ENCODE measurements at places on chromosomes 2 and 18.

DNA sequence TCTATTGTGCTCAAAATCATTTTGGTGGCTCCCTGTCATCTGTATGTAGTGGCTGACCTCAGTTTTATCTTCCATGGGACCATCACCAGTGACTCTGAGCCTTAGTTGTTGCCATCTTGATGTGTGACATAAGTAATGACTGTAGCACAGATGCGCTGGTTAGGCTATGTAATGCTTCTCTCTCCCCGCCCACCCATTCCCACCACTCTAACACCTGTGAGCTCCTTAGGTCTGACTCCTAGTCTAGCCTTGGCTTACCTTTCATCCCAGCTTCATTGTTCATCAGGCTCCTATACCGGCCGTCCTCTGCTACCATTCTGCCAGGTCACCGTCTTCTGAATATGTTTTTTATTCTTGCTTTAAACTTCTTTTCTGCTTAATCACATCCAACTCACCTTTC, 17.2 kb downstream of the MYO1B start:
- DNase-seq, result no peak

DNA sequence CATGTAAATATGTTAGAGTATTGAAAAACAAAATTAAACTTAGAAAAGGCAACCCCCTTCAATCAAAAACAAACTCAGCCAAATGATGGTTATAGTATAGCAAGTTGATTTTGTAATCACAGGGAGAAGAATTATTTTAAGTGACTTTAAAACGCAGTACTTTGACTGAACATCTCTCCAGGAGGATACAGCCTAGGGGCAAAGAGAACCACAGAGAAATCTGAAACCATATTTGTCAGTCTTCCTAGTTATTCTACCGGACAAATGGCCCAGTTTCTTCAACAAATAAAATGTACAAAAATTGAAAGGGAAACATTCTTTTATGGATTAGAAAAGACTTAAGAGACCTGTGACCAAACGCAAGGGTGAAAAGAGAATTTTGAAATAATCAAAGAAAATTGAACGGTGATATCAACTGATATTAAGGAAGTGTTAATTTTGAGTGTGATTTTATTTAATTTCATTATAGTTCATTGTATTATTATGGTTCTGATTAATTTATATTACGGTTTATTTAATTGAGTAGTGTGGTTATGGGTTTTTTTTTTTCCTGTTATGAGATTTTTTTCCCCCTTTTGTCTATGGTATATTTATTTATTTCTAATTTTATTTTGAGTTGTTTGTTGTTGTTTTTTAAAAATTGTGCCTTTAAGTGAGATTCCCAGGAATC, 75.3 kb downstream of the HNRNPLL start:
- no peak for DNase-seq

DNA sequence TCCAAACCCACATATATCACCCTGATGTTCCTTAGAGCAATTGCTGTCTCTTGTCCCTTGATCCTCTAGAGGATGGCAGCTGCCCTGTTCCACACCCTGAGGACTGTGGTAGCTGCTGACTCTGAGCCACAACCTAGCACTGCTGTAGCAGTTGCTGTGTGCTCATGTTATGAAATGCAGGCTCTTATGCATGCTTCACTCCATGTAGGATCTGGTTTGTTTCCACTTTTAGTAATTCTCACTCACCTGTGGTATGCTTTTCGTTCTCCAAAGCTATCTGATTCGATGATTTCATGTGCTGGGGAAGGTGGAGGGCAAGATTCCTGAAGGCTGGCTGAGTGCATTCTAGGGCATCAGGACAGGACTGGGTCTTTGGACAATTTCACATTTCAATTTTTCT, 649.0 kb upstream of the RAB6C start:
- no peak for DNase-seq

- no peak for DNase-seq
These were observed 126.3 kb downstream of the IRS1 start for GRCh38 chr2:226673314-226673723.

GRCh38 chr18:62128157-62128556, 58.7 kb downstream of the PIGN start:
- no peak for DNase-seq

GRCh38 chr2:53087262-53087873, 680.2 kb upstream of the CHAC2 start:
- no peak for DNase-seq

DNA sequence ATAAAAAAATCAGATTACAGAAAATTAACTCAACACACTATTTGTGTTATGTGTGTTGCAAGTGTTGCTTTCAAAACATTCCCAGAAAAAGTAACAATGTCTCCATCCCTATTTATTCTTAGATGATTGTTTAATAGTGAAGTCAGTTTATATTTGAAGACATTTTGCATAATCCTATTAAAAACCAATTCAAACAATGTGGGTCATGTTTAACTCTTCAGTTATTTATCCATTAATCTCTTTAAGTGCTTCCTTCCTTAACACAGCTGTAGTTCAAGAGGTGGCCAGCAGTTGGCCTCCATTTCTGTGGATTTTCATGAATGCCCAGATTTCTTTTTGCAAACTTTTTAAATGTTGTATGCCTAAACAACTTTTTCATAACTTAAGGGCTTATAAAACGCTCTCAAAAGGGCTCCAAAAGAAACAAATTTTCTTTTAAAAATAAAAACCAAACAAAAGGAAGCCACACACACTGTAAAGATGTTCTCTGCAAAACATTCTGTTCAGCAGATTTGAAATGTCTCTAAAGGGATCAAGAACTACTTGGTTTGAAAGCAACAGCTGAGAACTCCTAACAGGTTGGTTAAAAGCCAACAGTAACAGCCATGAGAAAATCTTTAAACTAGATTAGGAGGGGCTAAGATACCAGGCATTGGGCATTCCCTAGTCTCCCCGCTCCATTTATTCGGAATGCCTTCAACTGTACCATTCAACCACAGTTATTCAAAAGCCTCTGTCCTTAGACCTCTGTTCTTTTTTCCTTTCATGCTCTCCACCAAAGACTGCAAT, 71.5 kb downstream of the THADA start:
- DNase-seq, result no peak

DNA sequence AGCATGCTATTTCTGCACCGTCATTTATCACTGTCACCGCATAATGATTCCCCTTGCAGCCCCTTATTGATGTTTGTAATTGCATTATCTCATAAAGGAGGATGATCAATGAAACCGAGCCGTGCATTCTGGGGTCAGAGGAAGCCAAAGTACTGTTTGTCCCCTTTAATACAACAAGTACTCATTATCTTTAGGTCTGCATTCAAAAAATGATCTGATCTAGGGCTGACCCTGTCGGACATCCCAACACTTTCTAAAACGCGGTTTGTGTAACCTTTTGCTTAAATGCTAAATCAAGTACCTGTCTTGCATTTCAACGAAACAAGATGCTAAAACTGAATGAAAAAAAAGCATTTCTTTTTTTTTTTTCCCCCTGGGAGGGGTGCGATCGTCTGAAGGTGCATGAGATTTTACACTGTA, 143.8 kb downstream of the MEIS1 start:
- DNase-seq, result no peak

DNA sequence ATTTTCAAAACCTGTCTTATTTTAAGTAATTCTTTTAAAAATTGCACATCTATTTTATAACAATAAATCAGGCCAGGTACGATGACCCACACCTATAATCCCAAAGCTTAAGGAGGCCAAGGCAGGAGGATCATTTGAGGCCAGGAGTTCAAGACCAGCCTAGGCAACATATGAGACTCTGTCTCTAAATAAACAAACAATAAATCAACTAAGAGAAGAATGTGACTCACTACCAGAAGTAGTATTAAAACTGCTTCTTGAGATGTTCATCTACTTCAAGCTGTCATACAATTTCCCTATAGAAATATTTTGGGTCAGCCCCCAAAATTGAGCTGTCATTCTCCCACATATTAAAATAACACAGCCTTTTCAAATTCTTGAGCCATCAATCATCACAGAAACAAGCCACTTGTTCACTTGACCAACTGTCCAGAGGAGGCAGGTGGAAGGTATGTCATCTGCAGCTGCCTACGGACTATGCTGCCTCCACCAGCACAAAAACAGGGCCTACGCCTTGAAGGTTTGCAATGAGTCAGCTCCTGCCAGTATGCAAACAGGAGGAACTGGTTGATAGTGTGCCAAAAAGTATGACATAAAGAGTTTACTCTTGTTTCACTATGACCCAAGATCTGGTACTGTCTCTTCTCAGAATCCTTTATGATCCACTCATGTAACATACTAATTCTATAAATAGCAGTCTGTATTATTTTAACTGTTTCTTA, 33.6 kb downstream of the KIDINS220 start:
- peak; percentile 27 for DNase-seq

GRCh38 chr2:210496512-210496911, 20.0 kb upstream of the LANCL1 start:
- no peak for DNase-seq

- no peak for DNase-seq
These were observed 513.9 kb upstream of the NXPH2 start for GRCh38 chr2:139293992-139294548.

DNA sequence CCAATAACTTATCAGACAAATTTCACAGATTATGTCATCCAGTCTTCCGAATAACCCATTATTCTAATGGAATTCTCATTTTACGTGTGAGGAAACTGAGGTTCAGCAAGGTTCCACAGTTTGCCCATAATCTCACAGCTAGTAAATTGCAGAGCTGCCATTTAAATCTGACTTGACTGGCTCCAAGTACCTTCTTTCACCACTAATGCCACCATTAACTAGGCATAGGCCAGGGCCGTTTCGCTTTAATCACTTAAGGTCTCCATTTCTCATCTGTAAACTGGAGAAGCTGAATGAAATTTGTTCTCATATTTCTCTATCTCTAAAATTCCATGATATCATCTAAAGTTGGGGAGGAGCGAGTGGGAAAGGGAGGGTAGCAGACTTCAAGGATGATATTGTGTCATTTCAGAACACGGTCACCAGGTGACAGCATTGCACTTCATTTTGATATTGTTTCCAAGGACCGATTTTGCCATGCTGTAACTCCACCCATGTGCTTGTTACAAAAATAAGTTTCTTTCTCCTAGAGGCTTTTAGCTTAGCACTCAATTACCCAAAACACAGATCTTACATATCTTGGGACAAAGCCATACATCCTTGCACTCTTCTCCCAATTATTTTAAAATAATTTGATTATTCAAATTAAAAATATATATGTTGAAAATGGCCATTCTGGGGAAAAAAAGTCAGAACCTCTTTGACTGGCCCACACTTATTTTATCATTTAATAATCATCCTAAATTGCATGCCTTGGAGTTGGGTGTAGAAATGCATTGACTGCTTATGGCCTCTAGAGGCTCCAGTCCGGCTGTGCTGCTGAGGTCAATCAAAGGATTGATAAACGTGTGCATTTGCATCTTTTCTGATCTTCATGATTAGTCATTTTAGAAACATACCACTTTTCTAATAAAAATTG, 123.8 kb downstream of the AKAIN1 start:
- peak; percentile 47 for DNase-seq

- no peak for DNase-seq
These were observed 66.9 kb downstream of the HPCAL1 start for GRCh38 chr2:10369269-10370255.

- DNase-seq, result no peak
These were observed 508.6 kb downstream of the PARD3B start for GRCh38 chr2:205053827-205054410.

GRCh38 chr2:76506538-76506937, 795.8 kb upstream of the GCFC2 start:
- DNase-seq, result no peak

DNA sequence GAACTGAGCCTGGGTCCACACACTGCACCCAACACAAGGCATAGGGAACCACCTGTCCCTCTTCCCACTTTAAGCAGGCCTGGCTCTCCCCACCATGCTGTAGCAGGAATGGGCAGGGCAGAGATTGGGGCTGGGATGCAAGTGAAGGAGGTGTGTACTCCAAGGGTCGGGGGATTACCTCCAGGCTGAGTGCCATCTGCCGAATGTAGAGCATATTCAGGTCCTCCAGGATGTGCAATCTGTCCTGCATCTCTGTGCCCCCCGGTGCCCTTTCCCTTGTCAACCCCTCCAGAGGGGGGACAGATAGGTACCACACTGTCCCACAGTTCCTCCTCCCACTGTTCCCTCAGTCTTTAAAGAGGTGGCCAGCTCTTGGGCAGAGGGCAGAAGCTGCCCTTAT, 2.4 kb downstream of the RTKN start:
- no peak for DNase-seq

DNA sequence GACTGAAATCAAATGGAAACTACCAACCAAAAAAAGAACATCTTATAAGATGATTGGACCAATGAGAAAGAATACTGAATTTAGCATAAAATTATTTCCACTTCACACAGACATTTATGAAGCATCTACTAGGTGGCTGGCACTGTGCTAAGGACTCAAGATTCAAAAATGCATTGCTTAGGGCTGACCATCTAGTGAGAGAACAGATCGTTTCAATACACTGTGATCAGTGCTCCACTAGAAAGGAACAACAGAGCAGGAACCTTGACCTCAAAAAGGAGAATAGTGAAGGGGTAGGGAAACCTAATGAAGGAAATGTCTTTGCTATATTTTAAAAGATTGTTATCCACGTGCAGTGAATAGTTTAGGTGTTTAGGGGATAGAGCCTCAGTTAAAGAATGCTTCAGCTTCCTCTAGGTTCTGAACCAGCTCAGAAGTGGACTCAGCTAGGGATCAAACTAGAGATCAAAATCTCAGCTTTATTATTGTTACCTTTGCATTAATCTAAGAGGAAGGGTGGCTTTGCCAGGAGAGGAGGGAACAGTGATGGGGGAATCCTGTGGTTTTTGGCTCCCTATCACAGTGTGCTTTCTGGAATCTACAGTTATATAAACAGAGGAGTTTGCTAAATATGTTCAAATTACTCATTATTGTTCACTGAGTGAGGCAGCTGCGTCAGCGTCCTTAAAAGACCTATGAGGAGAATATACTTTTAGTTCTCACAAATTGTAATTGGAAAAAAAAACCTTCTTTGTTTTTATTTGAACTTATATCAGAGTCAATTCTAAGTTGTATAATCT, 16.2 kb upstream of the BBS5 start:
- DNase-seq, result no peak

DNA sequence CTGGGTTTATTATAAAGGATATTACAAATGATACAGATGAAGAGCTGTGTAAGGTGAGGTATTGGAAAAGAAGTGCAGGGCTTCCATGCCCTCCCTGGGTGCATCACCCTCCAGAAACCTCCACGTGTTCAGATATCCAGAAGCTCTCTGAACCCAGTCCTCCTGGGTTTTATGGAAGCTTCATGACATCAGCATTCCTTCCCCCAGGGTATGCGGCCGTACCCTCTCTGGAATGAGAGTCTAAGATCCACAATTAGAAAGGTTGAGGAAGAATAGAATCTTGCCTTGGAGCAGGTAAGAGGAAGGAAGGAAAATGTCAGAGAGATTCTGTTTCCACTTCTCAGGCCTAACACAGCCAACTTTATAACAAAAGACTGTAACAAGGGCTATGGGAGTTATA, 208.2 kb upstream of the DCC start:
- DNase-seq, result no peak

DNA sequence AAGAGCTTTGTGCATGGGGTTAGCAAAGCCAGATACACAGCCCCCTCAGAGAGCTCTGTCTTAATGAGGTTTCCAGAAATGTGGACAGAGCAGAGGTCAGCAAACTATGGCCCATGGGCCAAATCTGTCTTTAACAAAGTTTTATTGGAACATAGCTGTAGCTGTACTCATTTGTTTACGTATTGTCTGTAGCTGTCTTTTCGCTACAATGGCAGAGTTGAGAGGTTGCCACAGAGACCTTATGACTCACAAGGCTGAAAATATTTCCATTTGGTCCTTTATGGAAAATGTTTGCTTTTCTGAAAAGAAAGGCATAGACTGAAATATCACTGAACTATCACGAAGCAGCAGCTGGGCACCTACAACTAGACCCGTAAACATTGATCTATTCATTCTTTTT, 841.8 kb downstream of the SLC4A3 start:
- no peak for DNase-seq
